Calu3 (cell line): ENCODE measurements at places on chromosomes 7 and 10. TPM values are rescaled to one million over a fixed set of nuclear protein-coding genes. Genes with fewer than 3 reads are reported as not detected.

Gene SPDYE9
- not detected in 2 replicates for total RNA-seq

Gene ATOH7
- not detected in 2 replicates for total RNA-seq

Gene ELMO1
- not detected in 2 replicates for total RNA-seq

Gene TLX1
- total RNA-seq: not detected in 2 replicates

Gene PYROXD2
- 7.0 and 10.1 TPM in 2 replicates for total RNA-seq

GRCh38 chr10:36494371-36494770, 631.0 kb upstream of the ANKRD30A start:
- no peak for DNase-seq

- no peak for DNase-seq
These were observed 534 bp downstream of the FZD9 start for GRCh38 chr7:73433924-73434700.

DNA sequence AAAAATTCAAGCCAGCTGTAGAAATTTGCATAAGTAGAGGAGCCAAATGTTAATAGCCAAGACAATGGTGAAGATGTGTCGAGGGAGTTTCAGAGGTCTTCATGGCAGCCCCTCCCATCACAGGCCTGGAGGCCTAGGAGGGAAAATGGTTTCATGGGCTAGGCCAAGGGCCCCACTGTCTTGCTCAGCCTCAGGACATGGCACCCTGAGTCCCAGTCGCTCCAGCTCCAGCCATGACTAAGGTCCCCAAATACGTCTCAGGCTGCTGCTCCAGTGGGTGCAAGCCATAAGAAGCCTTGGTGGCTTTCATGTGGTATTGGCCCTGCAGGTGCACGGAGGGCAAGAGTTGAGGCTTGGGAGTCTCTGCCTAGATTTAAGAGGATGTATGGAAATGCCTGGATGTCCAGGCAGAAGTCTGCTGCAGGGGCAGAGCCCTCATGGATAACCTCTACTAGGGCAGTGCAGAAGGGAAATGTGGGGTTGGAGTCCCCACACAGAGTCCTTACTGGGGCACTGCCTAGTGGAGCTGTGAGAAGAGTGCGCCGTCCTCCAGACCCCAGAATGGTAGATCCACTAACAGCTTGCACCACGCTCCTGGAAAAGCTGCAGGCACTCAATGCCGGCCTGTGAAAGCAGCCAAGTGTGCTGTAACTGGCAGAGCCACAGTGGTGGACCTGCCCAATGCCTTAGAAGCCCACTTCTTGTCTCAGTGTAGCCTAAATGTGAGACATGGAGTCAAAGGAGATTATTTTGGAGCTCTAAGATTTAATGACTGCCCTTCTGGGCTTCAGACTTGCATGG, 19.2 kb downstream of the TBATA start:
- no peak for DNase-seq

- DNase-seq: no peak
These were observed 173.4 kb downstream of the ZMYND11 start for GRCh38 chr10:308572-309085.

DNA sequence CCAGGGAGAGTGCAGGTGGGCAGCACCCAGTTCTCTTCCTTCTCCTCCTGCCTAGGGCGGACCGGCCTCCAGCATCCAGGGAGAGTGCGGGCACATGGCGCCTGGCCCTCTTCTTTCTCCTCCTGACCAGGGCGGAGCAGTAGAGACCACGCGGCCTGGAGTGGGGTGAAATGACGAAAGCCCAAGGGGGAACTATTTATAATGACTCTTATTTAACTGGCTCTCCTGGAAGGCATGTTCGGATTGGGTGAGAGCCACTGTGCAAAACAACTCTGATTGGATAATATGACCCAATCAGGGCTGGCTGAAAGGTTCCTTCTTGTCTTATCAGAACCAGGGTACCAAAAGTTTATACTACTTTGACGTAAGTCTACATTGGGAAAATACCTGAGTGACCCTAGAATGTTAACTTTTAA, 63.1 kb downstream of the ZNF37A start:
- no peak for DNase-seq

- no peak for DNase-seq
These were observed 44.9 kb upstream of the ADGRA1 start for GRCh38 chr10:133042816-133043215.

DNA sequence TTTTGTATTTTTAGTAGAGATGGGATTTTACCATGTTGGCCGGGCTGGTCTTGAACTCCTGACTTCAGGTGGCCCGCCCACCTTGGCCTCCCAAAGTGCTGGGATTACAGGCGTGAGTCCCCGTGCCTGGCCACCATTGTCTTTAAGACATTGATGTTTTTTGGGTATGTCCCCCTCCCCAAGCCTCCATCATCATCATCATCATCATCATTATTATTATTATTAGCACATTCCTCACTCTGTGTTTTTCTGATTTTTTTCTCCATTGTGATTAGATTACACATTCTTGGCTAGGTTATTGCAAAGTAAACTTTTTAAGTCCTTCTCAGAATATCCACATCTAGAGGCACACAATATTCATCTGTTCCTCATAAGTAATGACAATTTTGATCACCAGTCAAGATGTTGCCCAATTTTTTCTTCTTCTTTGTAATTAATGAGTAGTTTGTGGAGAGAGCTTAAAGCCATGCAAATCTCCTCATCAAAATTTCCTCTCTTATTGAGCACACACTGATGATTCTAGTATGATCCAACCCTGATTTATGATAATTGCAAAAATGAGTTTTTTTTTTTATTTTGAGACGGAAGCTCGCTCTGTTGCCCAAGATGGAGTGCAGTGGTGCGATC, 47.5 kb downstream of the EPC1 start:
- DNase-seq: no peak

DNA sequence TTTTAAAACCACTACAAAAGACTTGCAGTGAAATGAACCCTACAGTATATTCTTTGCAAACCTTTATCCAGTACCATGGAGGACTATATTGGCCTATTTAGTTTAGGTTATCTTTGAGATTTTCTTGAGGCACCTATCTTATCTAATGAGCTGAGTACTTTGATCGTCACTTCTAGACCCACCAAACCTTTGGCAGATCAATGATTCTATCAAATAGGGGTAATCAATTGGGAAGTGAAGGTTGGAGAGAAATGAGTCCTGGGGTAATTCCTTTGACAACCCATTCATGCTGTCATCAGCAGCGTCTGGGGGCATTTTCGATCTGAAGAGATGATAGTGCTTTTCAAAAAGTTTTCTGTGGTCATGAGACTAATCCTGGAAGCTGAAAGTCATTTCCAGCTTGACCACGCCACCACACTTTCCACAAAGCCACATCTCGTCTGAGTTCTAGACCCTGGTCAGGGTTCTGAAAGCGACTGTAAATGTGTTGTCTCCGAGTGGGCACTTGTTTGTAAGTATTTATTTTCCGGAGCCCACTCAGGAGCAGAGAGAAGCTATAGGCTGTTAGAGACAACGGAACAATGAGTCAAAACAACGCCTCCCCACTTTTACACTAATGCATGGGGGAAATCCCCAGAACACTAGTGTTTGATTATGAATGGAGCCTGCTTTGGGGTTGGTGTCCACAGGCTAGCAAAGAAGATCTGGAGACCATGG, 4.8 kb downstream of the EGR2 start:
- DNase-seq: no peak

- DNase-seq: no peak
These were observed 20.3 kb upstream of the DNA2 start for GRCh38 chr10:68492118-68492517.

GRCh38 chr7:71905821-71906220, 506.3 kb downstream of the CALN1 start:
- no peak for DNase-seq

DNA sequence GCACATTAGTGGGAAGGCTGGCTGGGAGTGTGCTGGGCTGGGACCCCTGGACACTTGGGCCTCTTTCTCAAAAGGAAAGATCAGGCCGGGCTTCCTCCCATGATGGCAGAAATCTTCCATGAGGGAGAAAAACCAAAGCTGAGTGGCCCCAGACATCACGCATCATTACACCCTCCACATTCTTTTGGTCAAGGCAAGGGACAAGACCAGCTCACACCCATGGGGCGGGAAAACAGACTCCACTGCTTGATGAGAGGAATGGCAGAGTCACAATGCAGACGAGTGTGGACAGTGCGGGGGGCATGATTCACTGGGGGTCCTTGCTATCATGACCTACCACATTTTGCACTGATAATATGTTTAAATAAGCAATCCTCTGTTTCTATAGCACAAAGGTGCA, 73.3 kb downstream of the CREB3L2 start:
- DNase-seq: no peak
